ENCODE measurements at places on chromosomes 4 and X. TPM values are rescaled to one million over a fixed set of nuclear protein-coding genes. Genes with fewer than 3 reads are reported as not detected.

GRCh38 chr4:159543831-159544230 is 441.0 kb downstream of the RAPGEF2 start:
- H3K36me3 ChIP-seq: no peaks in the 10 kb centered on the region
- no peaks in the 10 kb centered on the region for H3K4me1 ChIP-seq
- H3K4me3 ChIP-seq: no peak overlapping the region
- no peak for DNase-seq

- H3K27me3 ChIP-seq: no peaks in the 10 kb centered on the region
- no peaks in the 10 kb centered on the region for H3K36me3 ChIP-seq
- peaks cover 9% of the 10 kb centered on the region for H3K4me1 ChIP-seq
Measured at GRCh38 chr4:3253808-3254207, 4.8 kb downstream of the MSANTD1 start.

- no peaks in the 10 kb centered on the region for H3K36me3 ChIP-seq
- no peaks in the 10 kb centered on the region for H3K27me3 ChIP-seq
- DNase-seq: no peak
Measured at GRCh38 chr4:189981970-189982369, 41.3 kb downstream of the FRG1 start.

DNA sequence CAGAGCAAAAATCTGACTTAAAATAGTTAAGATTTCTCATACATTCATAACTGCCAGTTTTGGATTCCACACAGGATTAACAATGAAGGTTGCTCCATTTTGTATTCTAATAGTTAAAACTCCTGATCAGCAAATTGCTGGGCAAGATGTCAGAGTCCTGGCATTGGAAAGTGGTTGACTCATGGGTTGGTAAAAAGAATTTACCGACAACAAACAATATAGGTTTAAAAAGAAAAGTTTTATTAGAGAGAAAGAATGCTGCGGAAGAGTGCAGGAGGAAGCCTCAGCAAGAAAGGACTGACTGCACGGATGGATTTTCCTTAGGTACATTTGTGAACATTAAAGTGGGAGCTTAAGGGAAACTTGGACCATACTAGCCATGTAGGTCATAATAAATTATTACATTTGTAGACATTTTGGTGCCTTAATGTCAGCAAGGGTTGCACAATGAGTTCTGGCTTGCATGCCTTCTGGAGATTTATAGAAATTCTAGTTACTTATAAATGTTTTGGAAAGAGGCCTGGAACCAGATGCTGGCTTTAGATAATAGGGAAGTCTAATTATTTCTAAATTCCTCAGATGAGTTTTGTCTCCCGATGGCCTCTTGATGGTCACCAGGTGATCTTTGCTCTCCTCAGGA is 25.4 kb upstream of the IL2 start:
- no peak for DNase-seq
- no peaks in the 10 kb centered on the region for H3K36me3 ChIP-seq
- H3K27ac ChIP-seq: no peak overlapping the region
- no peaks in the 10 kb centered on the region for H3K27me3 ChIP-seq
- H3K4me1 ChIP-seq: no peaks in the 10 kb centered on the region

DNA sequence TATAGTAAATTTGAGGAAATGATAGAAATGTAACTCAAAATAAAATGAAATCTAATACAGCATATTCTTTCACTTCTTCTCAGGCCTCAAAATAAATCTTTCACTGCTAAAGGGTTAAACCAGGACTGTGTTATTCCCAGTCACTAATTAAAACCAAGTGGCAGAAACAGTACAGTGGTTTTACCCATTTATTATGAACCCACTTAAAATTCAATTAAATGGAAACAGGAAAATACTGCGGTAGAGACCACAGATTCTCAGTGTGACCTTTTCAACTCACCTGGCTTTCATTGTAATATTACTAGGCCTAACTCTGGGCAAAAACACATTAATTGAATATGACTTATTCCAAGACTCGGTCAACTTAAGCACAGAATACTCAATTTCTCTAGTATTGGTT is 176.5 kb upstream of the DKK2 start:
- DNase-seq: no peak
- H3K4me3 ChIP-seq: no peak overlapping the region
- H3K36me3 ChIP-seq: no peaks in the 10 kb centered on the region
- H3K4me1 ChIP-seq: no peaks in the 10 kb centered on the region
- H3K27me3 ChIP-seq: no peaks in the 10 kb centered on the region

DNA sequence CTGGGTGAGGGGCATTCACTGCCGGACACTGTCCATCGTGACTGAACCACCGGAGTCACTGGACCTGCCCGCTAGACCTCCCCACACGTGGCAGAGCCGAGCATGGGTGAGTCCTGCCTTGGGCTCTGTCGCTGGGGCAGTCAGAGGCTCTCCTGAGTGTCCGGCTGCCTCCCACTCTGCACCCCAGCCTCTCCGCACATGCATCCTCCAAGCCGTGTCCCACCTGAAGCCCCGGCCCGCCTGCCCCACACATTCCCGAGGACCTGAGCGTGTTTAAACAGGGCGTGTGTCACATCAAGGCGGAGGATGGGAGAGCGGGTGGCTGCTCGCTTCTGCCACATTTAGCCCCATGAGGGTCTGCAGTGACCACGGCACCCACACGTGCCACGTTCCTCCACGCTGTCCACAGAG is 4.7 kb downstream of the CPLX1 start:
- H3K36me3 ChIP-seq: no peaks in the 10 kb centered on the region
- H3K4me3 ChIP-seq: no peak overlapping the region
- no peak for DNase-seq
- no peak overlapping the region for H3K27ac ChIP-seq
- peaks cover 18% of the 10 kb centered on the region for H3K4me1 ChIP-seq

GRCh38 chr4:104507112-104507511 is 12.4 kb upstream of the CXXC4 start:
- H3K4me3 ChIP-seq: no peak overlapping the region
- no peak overlapping the region for H3K27ac ChIP-seq
- no peak for DNase-seq
- no peaks in the 10 kb centered on the region for H3K4me1 ChIP-seq
- no peaks in the 10 kb centered on the region for H3K27me3 ChIP-seq

DNA sequence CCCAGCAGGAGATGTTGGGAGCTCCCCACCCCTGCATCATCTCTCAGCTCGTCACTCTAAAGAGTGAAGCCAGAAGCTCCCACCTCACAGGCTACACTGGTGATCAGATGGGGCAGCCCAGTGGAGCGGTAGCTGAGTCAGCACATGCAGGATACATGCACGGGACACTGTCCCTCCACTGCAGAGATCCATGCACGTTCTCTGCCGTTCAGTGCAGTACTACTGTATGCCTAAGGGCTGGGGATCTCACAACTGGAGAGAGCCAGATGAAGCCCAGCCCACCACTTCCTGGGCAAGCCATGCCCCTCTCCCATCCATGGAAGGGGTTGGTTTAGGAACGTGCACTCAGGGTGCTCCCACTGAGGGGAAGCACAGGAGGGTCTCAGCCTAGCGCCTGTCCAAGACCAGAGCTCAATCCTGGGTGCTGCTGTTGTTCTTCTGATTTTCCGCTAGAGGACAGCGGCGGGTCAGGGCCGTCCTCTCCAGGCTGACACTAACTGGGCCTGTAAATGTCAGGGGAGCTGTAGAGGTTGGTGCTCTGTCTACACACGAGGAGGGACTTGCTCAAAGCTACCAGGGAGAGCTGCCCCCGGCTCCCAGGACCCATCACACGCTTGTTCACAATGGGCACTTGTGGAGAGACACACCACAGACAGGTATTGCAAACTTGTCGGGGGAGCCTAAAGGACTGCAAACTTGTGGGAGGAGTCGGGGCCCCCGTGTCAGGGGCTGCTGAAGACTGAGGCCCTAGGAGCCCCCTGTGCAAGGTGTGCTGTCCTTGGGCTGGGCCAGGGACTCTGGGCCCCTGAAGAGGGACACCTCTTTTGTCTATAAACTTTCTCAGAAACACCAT is 18.2 kb upstream of the ABLIM2 start:
- peaks cover 15% of the 10 kb centered on the region for H3K4me1 ChIP-seq
- H3K4me3 ChIP-seq: no peak overlapping the region

DNA sequence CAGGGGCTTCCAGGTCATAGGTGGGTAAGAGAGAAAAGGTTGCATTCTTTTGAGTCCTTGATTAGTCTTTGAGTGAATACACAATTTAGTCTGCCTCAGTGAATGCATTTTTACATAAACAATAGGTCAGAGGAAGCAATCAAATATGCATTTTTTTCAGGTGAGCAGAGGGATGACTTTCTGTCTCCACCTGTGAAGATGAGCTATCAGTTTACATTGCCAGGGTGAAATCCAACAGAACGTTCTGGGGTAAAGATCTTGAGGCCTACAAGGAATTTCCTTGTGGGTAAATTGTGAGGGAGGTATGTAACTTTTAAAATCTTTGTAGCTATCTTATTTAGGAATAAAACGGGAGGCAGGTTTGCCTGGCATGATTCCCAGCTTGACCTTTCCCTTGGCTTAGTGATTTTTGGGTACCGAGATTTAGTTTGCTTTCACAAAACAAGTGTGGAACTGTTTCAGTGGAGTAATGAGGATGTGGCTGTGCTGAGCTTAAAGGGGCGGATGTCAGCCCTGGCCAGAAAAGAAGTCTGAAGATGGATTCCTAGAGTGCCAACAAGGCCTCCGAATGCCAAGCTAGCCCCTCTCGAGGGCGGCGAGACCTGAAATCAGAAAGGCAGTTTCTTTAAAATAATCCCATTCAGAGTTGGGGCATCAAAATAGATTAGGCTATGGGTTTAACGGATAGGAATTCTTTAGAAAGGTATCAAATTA is 29.5 kb downstream of the TMEM131L start:
- H3K4me3 ChIP-seq: no peak overlapping the region
- H3K4me1 ChIP-seq: peaks cover 95% of the 10 kb centered on the region
- no peaks in the 10 kb centered on the region for H3K27me3 ChIP-seq
- peak overlapping the region; percentile 98 for H3K27ac ChIP-seq

GRCh38 chr4:10760086-10760485 is 75.5 kb upstream of the CLNK start:
- no peak overlapping the region for H3K4me3 ChIP-seq
- H3K4me1 ChIP-seq: no peaks in the 10 kb centered on the region
- H3K27ac ChIP-seq: no peak overlapping the region
- H3K36me3 ChIP-seq: no peaks in the 10 kb centered on the region
- H3K27me3 ChIP-seq: no peaks in the 10 kb centered on the region

DNA sequence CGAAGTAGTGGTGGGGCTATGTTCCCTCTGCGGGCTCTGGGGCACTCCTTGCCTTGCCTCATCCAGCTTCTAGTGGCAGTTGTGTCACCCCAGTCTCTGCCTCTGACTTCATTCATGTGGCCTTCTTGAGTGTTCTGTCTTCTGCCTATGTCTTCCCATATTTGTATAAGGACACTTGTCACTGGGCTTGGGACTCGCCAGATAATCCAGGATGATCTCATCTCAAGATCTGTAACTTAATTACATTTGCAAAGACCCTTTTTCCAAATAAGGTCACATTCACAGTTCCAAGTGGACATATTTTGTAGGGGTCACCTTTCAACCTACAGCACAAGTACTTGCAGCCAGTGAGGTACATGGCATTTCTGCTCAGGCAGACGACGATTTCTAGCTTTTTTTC is 30.3 kb upstream of the CLDN24 start:
- H3K27me3 ChIP-seq: no peaks in the 10 kb centered on the region
- no peaks in the 10 kb centered on the region for H3K4me1 ChIP-seq
- H3K4me3 ChIP-seq: no peak overlapping the region
- no peaks in the 10 kb centered on the region for H3K36me3 ChIP-seq
- DNase-seq: no peak
- H3K27ac ChIP-seq: no peak overlapping the region

- H3K4me3 ChIP-seq: no peak overlapping the region
- no peak for DNase-seq
- H3K27ac ChIP-seq: no peak overlapping the region
- H3K27me3 ChIP-seq: no peaks in the 10 kb centered on the region
- no peaks in the 10 kb centered on the region for H3K36me3 ChIP-seq
Measured at GRCh38 chrX:14412686-14413085, 116.7 kb upstream of the GLRA2 start.

DNA sequence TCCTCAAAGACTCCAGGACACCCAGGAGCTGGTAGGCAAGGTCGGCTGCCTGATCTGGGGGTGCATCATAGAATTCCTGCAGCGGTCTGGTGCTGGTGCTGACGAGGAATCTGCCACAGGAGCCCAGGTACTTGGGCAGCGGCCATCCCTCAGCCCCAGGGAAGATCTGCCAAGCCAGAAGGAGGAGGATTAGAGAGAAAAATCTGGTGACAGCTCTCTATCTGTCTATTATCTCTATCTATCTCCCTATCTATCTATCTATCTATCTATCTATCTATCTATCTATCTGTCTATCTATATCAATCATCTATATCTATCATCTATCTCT is 46.7 kb downstream of the DIPK2B start:
- H3K4me3 ChIP-seq: no peak overlapping the region
- DNase-seq: no peak
- H3K27me3 ChIP-seq: no peaks in the 10 kb centered on the region
- no peaks in the 10 kb centered on the region for H3K36me3 ChIP-seq
- no peak overlapping the region for H3K27ac ChIP-seq

GRCh38 chrX:66045894-66046293 is 6.0 kb upstream of the VSIG4 start:
- H3K36me3 ChIP-seq: no peaks in the 10 kb centered on the region
- no peak overlapping the region for H3K4me3 ChIP-seq
- H3K4me1 ChIP-seq: peaks cover 41% of the 10 kb centered on the region
- H3K27me3 ChIP-seq: no peaks in the 10 kb centered on the region

DNA sequence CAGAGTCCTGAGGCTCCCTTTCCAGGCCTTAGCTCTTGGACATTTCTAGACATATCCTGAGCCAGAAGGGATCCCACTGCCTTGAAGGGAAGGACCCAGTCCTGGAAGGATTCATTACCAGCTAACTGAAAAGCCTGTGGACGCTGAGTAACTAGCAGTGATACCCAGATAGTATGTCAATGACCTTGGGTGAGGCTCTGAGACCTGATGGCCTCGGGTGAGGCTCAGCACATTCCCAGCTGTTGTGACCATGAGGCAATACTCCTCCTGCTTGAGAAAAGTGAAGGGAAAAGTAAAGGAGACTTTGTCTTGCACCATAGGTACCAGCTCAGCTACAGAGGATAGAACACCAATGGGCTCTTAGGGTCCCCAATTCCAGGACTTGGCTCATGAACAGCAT is 268.1 kb downstream of the DKK2 start:
- H3K4me3 ChIP-seq: no peak overlapping the region
- H3K27me3 ChIP-seq: no peaks in the 10 kb centered on the region
- H3K36me3 ChIP-seq: no peaks in the 10 kb centered on the region
- no peak overlapping the region for H3K27ac ChIP-seq
- DNase-seq: no peak

DNA sequence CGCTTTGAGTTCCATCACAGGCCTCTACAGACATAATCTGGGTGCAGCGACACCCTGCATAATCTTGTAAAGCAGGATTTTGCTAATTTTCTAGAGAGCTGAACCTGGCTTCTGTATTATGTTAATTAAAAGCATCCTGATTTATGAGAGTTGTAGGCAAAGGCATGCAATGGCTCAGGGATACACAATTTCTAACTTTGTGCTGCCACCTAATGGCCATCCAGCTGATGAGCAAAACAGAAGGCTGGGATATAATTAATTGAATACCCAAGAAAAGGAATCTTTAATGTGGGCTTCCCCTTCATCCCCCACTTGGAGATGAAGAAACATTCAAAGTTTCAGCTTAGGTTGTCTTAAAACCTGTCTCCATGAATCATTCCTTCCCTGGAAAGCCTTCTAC is 78.1 kb downstream of the BMP15 start:
- DNase-seq: no peak
- H3K4me3 ChIP-seq: no peak overlapping the region
- no peaks in the 10 kb centered on the region for H3K4me1 ChIP-seq
- H3K27me3 ChIP-seq: no peaks in the 10 kb centered on the region
- no peaks in the 10 kb centered on the region for H3K36me3 ChIP-seq

The REPS2 gene
- 1.3 TPM for polyA plus RNA-seq

The TCEAL6 gene
- not detected for polyA plus RNA-seq

The RASSF6 gene
- 0.95 TPM for polyA plus RNA-seq

The TSPAN6 gene
- polyA plus RNA-seq: 0.10 TPM

The GPRASP3 gene
- 0.20 TPM for polyA plus RNA-seq

The ANAPC4 gene
- polyA plus RNA-seq: 32.3 TPM

The F11 gene
- polyA plus RNA-seq: 0.06 TPM
